Stimulated activated CD8-positive, alpha-beta memory T cell treated with anti-CD3 and anti-CD28 coated beads, Interleukin-15, amount 100 ng/mL, for 48 hours (primary cell): ENCODE measurements at places on chromosomes 7 and 10.

- DNase-seq, result no peak
These were observed 764.3 kb downstream of the TYW1 start for GRCh38 chr7:67760971-67761370.

- DNase-seq, result no peak
These were observed 168.2 kb upstream of the IGFBP3 start for GRCh38 chr7:46089281-46089680.

- no peak for DNase-seq
These were observed 45.7 kb downstream of the SEM1 start for GRCh38 chr7:96663871-96664445.

- no peak for DNase-seq
These were observed 331.2 kb downstream of the LRRTM3 start for GRCh38 chr10:67257018-67257417.

DNA sequence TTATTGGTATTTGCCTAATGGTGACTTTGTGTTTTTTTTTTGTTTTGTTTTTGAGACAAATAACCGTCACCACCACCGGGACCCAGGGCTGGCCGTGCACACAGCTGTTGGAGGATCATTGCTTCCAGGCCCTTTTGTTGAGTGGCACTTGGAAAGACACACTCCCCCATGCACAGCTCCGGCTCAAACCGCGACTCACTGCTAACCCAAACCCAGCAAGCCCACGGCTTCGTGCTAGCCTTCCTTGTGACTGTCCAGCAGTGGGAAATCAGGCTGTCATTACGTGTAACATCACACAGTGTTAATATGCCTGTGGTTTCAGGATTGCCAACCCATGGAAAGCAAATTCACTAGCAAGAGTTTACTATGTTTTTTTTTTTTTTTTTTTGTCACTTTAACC, 17.4 kb downstream of the BNIP3 start:
- DNase-seq, result no peak

GRCh38 chr7:118478236-118478635, 253.7 kb downstream of the ANKRD7 start:
- no peak for DNase-seq

DNA sequence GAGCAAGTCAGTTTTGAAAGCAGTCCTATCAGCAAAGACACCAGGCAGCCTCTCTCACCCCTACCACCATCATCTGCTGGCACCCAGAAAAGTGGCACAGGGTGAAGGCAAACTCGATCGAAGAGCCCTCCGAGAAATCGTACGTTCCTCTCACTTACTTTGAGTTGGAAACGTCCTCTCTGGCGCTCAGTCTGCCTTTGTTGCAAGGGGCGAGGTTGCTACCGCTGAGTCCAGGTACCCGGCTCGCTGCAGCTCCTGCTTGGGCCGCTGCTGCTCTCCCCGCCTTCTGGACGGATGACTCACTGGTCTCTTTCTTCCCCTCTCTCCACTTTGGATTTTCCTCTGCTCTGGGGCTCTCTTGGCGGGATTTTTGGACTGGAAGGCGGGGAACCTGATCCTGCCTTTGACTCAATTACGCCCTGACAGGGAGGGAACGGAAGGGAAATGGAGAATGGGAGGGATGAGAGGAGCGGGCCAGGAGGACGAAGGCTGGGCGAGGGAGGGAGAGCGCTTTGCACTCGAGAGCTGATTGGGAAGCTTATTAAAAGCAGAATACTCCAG, at the start of gene PTN:
Gene PTN (minus strand): TSS at position 453 of the 561 bp plus-strand sequence. CDS start 88,760 bp downstream, outside the sequence.
- no peak for DNase-seq

GRCh38 chr7:2237109-2237602, 4.4 kb upstream of the MAD1L1 start:
- DNase-seq, result no peak

GRCh38 chr10:5741276-5741675, 56.6 kb downstream of the TASOR2 start:
- no peak for DNase-seq

GRCh38 chr7:39353615-39354376, 212.4 kb upstream of the YAE1 start:
- DNase-seq, result no peak

GRCh38 chr7:46996972-46997371, 584.9 kb downstream of the TNS3 start:
- no peak for DNase-seq
